Ecto neural progenitor cell (in vitro differentiated cells): ENCODE measurements at places on chromosomes 6 and 20.

DNA sequence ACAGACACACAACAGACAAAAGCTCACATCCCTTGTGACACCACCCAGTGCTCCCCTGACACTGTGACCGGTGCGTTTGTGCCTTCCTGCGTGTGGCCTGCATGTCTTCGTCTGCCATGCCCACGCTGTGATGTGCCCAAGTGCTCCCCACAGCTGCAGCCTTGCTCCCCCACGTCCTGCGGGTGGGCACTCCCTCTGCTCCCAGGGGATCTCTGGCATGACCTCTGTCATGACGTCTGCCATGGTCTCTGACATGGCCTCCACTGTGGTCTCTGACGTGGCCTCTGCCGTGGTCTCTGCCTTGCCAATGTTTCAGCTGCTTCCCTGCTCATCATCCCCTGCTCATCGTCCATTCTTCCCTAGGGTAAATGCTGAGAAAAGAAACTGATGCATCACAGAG lies 200.9 kb downstream of the DLL1 start:
- peak; percentile 34 for DNase-seq

- DNase-seq = no peak
Measured at GRCh38 chr6:107124934-107125348, 9.6 kb upstream of the BEND3 start.

DNA sequence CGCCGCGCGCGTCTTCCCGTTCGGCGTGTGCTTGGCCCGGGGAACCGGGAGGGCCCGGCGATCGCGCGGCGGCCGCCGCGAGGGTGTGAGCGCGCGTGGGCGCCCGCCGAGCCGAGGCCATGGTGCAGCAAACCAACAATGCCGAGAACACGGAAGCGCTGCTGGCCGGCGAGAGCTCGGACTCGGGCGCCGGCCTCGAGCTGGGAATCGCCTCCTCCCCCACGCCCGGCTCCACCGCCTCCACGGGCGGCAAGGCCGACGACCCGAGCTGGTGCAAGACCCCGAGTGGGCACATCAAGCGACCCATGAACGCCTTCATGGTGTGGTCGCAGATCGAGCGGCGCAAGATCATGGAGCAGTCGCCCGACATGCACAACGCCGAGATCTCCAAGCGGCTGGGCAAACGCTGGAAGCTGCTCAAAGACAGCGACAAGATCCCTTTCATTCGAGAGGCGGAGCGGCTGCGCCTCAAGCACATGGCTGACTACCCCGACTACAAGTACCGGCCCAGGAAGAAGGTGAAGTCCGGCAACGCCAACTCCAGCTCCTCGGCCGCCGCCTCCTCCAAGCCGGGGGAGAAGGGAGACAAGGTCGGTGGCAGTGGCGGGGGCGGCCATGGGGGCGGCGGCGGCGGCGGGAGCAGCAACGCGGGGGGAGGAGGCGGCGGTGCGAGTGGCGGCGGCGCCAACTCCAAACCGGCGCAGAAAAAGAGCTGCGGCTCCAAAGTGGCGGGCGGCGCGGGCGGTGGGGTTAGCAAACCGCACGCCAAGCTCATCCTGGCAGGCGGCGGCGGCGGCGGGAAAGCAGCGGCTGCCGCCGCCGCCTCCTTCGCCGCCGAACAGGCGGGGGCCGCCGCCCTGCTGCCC lies 1.1 kb downstream of the SOX4 start:
- DNase-seq = peak; percentile 68

DNA sequence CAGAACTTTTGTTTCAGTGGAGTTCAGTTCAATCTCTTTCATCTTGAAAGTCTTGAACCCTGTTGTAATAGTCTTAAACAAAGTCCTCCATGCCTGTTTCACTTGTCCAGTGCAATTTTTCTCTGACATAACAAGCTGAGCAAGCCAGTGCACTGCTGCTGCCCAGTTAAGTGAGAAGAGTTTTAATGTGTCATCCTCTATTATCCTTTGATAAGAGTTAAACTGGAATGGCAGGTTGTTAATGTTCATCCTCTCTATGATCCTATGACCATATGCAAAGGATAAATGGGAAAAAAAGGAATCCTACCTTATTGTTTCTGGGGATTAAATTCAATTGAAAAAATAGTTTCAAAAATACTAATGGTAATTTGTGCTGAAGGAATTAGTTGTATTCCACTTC lies 197.5 kb downstream of the FRK start:
- no peak for DNase-seq

DNA sequence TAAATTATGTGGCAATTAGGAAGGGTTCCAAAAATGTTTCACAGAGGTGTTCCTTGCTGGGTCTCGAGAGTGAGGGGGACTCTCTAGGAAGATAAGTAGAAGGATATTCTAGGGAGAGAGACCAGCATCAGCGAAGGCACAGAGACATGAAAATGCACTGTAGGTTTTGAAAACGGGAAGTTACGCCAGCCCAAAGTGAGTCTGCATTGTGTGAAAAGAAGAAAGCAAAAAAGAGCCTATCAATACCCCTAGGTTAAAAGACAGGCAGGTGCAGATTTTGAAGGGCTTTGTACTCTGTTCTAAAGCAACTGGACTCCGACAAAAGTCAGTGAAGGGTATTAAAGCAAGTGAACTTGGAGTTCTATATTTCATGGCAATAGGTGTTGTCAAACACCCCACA lies 25.7 kb upstream of the MRAP2 start:
- DNase-seq = no peak

GRCh38 chr6:120935908-120936307 lies 398.4 kb downstream of the TBC1D32 start:
- DNase-seq = no peak

DNA sequence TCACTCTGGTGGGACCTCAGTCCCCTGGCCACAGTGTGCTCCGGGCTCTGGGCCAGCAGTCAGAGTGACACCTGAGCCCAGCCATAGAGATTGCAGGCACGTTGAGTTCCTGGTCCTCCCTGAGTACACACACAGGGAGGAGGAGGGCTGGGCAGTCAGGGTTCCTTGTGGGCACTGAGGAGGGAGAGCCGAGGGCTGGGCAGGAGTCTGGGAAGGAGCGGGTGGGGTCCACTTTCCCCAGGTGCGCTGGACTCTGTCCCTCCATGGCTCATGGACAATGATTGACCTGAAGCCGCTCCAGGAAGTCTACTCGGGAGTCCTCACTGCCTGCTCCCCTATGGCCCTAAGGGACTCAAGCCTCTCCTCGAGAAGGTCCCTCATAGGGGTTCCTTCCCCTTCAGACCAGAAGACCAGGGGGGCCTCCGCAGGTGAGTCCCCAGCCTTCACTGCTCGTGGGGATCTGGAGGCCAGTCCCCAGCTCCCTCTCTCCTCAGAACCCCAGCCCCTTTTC lies 1.1 kb downstream of the SLC44A4 start:
- no peak for DNase-seq

DNA sequence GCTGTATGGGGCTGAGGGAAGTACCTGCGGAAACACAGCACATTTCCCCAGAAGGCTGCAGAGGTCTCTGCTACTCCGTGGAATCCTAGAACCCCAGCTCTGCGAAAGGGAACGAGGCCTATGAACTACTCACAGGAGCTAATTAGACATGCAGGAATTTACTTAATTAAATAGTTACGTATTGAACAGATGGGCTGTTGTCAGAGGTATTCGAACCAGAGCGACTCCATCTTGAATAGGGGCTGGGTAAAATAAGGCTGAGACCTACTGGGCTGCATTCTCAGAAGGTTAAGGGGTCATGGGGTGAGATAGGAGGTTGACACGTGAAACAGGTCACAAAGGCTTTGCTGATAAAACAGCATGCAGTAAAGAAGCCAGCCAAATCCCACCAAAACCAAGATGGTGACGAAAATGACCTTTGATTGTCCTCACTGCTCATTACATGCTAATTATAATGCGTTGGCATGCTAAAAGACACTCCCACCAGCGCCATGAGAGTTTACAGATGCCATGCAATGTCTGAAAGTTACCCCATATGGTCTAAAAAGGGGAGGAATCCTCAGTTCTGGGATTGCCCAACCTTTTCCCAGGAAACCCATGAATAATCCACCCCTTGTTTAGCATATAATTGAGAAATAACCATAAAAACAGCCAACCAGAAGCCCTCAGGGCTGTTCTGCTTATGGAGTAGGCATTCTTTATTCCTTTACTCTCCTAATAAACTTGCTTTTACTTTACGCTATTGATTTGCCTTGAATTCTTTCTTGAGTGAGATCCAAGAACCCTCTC lies 14.7 kb upstream of the SSTR4 start:
- DNase-seq = no peak

DNA sequence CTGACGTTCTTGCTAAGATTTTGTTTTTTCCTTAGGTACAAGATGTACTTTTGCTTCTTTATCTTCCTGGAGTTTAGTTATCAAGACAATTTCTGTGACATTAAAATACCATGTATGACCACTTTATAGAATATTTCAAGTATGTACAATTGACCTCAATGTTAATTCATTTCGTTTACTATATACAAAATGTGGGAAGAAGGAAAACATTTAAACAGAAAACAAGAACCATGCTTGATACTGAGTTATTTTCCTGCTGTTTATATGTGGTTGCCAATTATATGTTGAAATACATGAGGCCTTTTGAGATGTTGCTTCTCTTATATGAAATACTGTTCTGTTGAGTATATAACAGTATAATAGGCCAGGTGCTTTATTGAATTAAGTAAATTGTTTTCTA lies 184.3 kb downstream of the JARID2 start:
- no peak for DNase-seq

GRCh38 chr6:63598049-63599036 lies 26.1 kb downstream of the LOC128125822 start:
- peak; percentile 81 for DNase-seq
